ENCODE measurements at places on chromosomes 7 and 10. TPM values are rescaled to one million over a fixed set of nuclear protein-coding genes. Genes with fewer than 3 reads are reported as not detected.

- DNase-seq: peak; percentile 58
Measured at GRCh38 chr7:471866-472639, 47.6 kb downstream of the PDGFA start.

DNA sequence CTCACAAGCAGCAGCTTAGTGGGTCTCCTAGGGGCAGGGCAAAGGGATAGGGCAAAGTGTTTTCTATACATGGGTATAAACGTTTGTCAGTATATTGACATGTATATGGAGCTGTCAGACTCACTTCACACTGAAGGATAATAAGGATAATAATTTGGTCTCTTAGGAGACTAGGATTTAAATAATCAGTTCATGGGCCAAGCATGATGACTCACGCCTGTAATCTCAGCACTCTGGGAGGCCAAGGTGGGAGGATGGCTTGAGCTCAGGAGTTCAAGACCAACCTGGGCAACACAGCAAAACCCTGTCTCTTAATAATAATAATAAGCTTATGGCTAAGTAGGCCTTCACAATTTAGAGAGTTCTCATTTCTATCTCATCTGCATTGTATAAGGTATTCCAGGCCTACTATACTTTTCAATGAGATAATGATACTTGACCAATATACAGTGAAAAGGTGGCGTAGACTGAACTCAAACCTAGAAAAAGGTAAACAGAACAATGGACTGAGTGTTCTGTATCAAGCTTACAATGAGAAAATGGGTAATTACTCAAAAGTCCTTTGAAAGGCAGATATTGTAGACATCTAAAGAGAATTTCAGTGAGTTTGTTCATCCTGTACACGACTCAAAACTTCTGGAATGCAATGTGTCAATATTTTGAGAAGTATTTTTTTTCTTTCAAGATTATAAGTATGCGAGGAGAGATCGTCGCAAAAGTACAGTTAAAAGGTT is 7.0 kb downstream of the GSAP start:
- DNase-seq: no peak

DNA sequence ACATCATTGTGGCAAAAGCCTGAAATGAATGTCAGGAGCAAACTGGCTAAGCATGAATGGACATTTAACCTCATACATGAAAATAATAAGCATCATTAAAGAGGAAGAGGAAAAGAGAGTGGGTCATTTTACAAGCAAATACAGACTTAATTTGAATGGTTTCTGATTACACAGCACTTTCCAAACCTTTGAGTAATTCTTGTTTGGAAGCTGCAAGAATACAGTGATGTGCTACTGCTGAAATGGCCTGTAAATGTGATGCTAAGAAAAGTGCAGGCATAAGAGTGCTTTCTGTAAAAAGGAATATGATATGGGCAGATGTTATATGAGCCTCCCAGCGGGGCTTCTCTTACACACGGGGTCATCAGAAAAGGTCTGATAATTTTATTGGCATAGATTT is 30.2 kb downstream of the TAS2R16 start:
- no peak for DNase-seq

DNA sequence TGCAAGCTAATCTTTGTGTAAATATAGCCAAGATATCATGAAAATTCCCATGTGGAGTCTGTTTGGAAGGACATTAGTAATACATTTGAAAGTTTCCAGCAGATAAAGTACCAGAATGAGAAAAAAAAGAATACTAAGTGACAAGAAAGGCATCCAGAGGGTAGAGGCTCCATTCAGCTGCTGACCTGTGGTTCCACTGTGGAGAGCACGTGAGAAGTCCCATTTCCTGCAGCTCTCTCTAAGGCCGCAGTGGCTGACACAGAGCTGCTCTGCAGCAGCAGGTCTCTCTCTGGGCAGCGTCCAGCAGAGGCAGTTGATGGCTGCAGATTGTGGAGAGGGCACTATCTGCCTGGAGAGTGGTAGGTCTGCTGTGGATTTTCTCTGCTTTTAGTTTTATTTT is 100.1 kb upstream of the TMEM72 start:
- DNase-seq: no peak

- no peak for DNase-seq
Measured at GRCh38 chr7:30995536-30995935, 31.8 kb downstream of the GHRHR start.

DNA sequence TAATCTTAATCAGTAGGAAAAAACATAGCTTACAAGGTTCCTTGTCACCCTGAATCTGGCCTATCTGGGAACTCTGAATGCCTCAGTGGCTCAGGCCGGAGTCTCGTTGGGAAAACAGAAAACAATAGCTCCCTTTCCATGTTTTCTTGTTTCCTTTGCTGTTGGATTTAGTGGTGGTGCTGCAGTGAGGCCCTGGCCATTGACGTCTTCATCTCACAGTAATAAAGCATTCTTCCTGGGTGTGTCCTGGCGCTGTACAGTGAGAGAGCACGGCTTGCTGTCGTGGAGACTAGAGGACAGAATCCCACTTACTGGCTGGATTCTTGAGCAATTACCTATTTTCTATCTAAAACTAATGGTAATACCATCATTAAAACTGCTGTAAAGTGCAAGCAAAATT is 1.3 kb upstream of the SPOCK2 start:
- no peak for DNase-seq

DNA sequence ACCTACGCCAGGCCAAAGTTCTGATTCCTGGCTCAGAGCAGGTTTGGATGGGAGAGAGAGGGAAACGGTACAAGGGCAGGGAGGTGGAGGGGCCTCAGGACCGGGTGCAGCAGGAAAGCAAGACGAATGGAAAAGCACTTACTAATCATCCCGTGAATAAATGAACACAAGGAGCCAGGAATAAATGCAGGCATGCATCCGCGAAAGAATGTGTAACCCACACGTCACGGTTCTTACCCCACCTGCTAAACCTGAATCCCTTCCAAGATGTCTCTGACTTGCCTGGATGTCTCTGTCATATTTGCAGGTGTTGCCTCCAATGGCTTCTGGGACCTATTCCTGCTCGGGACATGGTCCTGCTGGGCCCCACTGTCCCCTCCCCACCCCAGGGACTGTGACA is 335.2 kb upstream of the RNF32 start:
- DNase-seq: no peak

GRCh38 chr7:132437730-132438129 is 138.5 kb downstream of the PLXNA4 start:
- DNase-seq: no peak

DNA sequence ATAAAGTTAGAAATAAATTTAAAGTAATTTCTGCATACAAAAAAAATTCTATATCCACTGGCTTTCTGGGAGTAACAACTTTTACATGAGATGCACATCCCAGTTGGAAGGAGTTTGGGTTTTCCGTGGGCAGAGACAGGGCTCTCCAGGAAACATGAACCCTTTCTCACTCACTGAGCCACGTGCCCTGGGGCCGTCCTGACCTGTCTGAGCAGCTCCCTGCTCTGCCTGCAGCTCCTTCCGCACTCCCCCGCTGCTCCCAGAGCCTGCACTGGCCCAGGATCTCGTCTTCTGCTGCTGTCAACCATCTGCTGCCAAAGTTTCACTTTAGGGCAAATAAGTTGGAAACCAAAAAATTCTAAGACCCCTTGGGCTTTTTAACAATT is 169.1 kb downstream of the DIP2C start:
- DNase-seq: peak; percentile 72

GRCh38 chr10:132774902-132775863 is 10.8 kb downstream of the NKX6-2 start:
- no peak for DNase-seq

GRCh38 chr7:135910393-135911036 is 66.6 kb downstream of the MTPN start:
- no peak for DNase-seq

Gene CALML5
- 0.99 TPM for polyA plus RNA-seq

Gene ADRB1
- polyA plus RNA-seq: not detected

Gene BBIP1
- 20.8 TPM for polyA plus RNA-seq

Gene DNAJC12
- 7.1 TPM for polyA plus RNA-seq

Gene UCN3
- not detected for polyA plus RNA-seq

Gene ATOH7
- polyA plus RNA-seq: 0.22 TPM

Gene HDAC9
- polyA plus RNA-seq: 18.6 TPM

Gene NRBF2
- 13.4 TPM for polyA plus RNA-seq

All from hindlimb muscle (tissue), 1 donor.